ENCODE measurements at places on chromosomes 5 and 9.
A peak's percentile ranks its signal among the peaks of the same experiment; 100 is the strongest.

GRCh38 chr5:170145462-170145861, 39.8 kb downstream of the FOXI1 start:
- no peak for DNase-seq

DNA sequence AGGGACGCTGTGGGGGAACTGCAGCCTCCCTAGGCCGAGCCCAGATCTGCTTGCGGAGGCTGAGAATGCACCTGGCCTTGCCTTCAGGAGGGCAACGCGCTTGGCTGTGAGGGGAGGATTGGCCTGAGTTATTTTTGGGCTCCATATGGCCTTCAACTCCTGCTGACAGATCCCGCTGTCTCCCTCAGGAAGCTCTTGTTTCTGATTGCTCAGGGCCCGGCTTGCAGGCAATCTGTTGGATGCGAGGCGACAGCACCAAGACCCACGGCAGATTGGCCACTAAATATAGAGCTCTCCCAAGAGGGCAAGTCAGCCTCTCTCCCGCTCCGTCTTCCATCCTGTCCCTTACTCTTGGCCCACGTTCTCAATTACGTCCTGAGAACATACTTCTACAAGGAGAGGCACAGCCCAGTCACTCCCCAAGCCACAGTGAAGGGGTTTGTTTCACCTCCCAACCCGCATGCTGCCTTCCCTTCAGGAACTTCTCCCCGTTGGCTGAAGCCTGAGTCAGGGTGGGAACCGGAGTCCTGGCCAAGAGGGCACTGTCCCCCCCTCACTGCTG, 53.6 kb downstream of the RASGEF1C start:
- DNase-seq, result no peak

- no peak for DNase-seq
Measured at GRCh38 chr9:99782962-99783718, 38.5 kb upstream of the NR4A3 start.

DNA sequence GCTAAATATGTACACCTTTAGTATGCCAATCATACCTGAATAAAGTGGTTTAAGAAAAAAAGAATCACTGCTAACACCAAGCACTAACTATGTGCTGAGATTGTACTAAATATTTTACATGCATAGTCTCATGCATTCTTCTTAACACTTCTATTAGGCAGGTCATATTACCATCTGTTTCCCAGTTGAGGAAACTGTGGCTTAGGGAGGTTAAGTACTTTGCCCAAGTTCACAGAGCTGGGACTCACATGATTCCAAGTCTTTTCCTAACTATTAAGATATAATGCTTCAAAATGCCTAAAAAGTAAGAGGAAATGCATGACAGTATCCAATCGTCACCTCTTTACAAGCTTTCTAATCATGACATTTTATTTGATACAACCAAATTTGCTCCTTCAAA, 69.2 kb upstream of the PLPP6 start:
- no peak for DNase-seq

GRCh38 chr9:36470643-36471290, 70.7 kb upstream of the RNF38 start:
- DNase-seq, result no peak

DNA sequence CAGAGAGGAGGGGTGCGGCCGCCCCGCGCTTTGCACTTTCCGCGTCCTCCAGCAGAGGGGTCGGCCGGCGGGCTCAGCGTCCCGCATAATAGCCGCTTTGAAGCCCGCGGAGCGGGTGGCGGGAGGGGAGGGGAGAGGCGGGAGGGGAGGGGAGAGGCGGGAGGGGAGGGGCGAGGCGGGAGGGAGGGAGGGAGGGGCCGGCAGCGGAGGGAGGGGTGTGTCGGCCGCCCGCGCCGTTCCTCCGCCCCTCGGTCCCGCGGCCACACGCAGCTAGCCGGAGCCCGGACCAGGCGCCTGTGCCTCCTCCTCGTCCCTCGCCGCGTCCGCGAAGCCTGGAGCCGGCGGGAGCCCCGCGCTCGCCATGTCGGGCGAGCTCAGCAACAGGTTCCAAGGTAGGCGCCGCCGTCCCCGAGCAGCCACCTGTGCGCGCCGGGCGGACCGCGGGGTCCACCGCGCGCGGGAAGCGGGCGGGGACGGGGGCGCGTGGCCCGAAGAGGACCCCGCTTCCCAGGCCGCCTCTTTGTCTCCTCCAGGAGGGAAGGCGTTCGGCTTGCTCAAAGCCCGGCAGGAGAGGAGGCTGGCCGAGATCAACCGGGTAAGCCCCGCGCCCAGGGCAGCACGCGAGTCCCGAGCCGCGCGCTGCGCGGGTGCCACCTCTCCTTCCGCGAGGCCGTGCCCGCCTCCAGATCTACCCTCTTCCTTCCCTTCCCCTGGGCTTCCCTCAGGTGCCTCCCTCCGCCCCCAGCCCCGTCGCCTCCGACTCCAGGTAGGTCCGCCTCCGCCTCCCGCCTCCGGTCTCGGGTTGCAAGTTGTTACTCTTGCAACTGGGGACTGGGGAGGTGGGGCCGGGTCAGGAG, at the start of gene AIF1L:
AIF1L (plus strand) TSS at position 263 of the 857 bp plus-strand sequence; CDS start at position 362, 99 bp downstream.
- DNase-seq, result no peak

DNA sequence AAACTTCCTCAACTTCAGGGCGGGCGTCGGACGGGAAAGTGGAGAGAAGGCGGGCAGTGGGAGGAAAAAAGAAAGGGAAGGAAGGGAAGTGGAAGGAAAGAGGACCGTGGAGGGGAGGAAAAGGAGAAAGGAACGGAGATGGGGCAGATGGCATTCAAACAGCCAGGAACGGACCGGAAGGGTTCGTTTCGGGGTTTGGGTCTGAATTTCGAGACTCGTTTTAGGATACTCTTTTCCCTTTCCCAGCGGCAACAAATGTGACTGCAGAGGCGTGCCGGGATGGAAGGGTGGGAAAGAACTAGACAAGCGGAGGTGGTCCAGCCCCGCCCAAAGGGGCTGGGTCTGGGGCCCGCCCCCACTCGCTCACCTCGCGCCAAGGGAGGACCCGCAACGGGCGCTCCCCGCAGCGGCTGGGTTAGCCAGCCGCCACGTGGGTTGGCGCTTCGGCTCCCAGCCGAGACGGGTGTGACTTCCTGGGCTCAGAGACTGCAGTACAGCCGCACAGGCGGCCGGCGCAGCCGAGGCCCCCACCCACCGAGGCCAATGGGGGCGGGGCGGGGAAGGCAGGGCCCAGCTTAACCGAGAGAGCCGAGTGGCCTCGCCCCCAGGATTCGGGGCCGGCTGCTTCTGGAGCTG, 2.7 kb downstream of the VCAN start:
- peak; percentile 62 for DNase-seq

DNA sequence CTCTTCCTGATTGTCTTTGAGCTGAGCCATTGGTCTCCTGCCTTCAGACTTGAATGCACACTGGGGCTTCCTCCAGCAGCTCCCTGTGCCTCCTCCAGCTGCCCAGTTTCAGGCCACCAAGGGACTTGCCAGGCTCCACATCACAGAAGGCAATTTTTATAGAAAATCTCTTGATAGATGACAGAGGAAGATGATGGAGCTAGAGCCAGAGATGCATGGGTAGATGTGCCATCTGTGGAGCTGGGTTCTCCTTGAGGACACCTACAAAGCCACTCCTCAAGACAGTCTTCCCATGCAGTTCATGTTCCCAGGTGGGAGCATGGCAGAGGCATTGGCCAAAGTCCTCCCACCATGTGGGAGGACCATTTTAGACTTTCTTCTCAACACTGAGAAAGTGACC, 239.6 kb upstream of the IRX1 start:
- no peak for DNase-seq

GRCh38 chr9:69719983-69720382, 39.8 kb downstream of the PTAR1 start:
- no peak for DNase-seq

All from AG09309 (cell line).